ENCODE measurements at places on chromosomes 11 and 22.

GRCh38 chr22:33139937-33140336, 81.8 kb upstream of the SYN3 start:
- DNase-seq = no peak

GRCh38 chr11:32527261-32528175, 56.1 kb upstream of the EIF3M start:
- no peak for DNase-seq

GRCh38 chr11:19995145-19995544, 165.1 kb downstream of the DBX1 start:
- DNase-seq = no peak

- no peak for DNase-seq
Observed at GRCh38 chr11:65803797-65804492, 17.1 kb downstream of the OVOL1 start.

DNA sequence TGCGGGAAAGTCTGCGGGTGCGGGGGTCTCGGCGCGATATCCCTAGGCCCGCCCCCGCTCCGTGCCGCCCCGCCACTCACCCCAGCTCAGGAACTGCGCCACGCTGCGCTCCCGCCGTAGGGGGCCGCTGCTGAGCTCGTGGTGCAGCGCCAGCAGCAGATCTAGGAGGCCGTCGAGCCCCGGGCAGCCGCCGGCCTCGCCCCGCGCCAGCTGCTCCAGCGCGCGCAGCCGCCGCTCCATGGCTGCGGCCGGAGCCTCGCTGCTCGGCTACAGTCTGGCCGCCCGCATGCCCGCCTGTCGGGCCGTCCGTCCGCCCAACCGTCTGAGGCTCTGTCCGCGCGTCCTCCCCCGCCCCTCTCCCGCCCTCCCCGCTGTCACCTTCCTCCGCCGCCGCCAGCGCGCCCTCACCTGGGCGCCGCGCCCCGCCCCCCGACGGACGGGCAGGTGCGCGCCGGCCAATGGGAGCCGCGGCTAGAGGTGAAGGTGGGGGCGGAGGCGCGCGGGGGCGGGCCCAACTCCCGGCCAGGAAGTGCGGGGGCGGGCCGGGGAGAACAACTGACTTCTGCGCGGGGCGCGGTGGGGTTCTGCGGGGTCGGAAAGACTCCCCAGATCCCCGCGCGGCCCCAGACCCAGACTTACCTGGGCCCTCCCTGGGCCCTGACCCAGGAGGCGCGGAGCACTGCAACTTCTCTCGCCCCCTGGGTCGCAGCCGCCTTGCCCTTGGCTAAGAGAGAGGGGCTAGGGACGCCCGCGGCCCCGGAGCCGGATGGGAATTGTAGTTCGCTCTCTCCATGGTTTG, at the start of gene CDC42BPG:
TSS of gene CDC42BPG (minus strand) at position 324 of the 799 bp plus-strand sequence. CDS start at position 240, 84 bp downstream.
- peak; percentile 67 for DNase-seq

GRCh38 chr11:114358716-114359115, 41.6 kb downstream of the C11orf71 start:
- no peak for DNase-seq

GRCh38 chr11:110470716-110471115, 41.0 kb downstream of the FDX1 start:
- DNase-seq = no peak

DNA sequence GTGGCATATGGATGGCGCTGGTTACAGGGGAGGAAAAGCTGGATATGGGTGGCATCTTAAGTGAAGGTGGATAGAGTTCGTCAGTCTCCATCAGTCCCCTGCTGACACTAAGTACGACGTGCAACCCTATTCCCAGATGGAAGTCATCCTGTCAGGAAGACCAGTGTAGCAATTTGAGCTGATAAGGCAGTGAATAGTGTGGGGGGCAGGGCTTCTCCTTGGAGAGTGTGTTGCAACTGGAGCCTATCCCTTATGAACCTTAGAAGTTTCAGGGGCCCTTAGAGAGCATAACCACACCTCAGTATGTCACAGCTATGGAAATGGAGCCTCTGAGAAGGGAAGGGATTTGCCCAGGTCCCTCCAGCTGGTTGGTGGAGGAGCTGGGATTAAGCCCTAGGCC, 36.1 kb upstream of the ANKK1 start:
- DNase-seq = no peak

- no peak for DNase-seq
Observed at GRCh38 chr11:121615501-121615900, 162.7 kb upstream of the SORL1-AS1 start.

- no peak for DNase-seq
Observed at GRCh38 chr22:24772493-24773220, 1.9 kb downstream of the PIWIL3 start.

- no peak for DNase-seq
Observed at GRCh38 chr11:64831411-64831891, 13.0 kb downstream of the CDC42BPG start.

- DNase-seq = no peak
Observed at GRCh38 chr22:21682385-21683175, 16.8 kb downstream of the PPIL2 start.

DNA sequence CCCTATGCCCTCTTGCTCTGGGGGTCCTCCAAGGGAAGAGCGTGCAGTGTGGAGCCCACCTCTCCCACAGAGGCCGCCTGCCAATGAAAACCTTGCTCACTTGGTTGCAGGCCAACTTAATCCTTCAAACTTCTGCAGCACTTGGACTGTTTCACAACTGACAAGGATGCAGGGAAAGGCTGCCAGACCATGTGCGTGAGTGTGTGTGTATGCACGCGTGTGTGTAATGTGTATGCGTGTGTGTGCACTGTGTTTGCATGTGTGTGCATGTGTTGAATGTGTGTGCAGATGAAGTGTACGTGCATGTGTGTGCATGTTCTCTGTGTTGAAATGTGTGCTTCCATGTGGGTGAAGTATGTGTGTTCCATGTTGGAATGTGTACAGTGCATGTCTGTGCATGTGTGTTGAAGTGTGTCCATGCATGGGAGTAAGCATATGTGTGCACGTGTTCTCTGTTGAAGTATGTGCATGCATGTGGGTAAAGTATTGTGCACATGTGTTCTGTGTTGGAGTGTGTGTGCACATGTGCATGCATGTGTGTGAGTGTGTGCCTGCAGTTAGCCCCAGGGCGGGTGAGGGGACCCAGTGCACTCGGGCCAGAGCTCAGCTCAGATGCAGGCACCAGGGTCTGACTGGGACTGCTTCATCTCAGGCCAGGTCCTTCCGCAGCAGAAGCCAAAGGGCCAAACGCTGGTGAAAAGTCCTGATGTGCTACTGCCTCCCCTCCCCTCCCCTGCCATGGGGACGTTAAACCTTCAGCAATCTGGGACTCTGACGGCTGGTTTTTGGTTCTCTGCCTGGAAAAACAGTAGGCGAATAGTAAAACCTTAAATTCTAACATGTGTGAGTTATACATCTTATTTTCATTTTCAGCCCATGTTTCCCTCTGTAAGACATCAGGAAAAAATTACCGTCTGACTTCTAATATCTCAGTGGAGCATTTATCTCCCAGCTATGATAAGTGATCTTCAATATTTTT, 72.0 kb downstream of the FLI1 start:
- DNase-seq = no peak

- DNase-seq = no peak
Observed at GRCh38 chr11:19980388-19980787, 179.9 kb downstream of the DBX1 start.

- DNase-seq = no peak
Observed at GRCh38 chr11:8839306-8839956, 71.6 kb upstream of the AKIP1 start.

DNA sequence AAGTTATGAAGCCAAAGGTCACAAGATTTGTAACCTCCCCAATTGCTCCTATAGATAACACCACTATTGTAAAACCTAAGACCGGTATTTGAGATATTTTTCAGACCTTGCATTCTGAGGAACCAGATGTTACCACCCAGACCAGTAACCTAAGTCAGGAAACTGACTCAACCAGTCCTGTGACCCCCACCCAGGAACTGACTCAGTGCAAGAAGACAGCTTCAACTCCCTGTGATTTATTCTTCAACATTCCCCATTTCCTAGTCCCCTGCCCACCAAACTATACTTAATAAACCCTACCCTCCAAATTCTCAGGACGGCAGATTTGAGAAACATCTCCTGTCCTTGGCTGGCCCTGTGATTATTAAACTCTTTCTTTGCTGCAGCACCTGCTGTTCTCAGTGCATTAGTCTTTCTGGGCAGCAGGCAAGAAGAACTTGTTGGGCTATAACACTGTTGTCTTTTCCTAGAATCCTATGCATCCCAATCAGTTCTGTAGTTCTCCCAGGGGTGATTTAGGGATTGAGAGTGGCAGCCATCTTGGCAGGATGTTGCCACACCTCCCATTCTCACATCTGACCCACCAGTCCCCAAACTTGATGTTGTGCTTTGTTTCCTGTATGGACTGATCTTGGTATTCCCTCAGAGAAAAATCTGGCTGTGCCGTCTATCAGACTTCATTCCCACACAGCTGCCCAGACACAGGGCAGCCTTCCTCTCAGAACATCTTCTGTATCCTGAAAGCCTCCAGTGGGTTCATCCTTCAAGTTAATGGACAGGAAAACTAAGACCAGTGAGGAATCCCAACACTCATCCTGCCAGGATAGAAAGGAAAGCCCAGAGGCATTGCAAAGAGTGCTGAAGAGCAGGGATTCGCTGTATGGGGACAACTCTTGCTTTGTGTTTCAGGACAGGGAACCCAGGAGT, 104.0 kb downstream of the PDE2A start:
- no peak for DNase-seq

- DNase-seq = no peak
Observed at GRCh38 chr11:94212898-94213297, 84.3 kb downstream of the PANX1 start.

DNA sequence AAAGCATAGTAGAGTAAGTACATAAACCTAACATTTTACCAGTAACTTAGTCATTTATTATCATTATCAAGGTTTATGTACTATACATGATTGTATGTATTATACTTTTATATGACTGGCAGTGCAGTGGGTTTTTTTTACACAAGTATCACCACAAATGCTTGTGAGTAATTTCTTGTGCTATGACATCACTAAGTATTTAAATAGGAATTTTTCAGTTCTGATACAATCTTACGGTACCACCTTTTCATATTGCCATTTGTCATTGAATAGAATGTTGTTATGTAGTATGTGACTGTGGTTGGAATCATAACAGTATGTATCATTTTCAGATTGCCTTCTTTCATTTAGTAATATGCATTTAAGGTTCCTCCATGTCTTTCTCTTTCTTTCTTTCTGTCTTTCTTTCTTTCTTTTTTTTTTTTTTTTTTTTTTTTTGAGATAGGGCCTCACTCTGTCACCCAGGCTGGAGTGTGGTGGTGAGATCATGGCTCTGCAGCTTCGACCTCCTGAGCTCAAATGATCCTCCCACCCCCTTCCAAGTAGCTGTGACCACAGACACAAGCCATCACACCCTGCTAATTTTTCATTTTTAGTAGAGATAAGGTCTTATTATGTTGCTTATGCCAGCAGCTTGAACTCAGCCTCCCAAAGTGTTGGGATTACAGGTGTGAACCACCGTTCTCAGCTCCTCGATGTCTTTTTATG, 18.6 kb downstream of the ATM start:
- DNase-seq = peak; percentile 12

DNA sequence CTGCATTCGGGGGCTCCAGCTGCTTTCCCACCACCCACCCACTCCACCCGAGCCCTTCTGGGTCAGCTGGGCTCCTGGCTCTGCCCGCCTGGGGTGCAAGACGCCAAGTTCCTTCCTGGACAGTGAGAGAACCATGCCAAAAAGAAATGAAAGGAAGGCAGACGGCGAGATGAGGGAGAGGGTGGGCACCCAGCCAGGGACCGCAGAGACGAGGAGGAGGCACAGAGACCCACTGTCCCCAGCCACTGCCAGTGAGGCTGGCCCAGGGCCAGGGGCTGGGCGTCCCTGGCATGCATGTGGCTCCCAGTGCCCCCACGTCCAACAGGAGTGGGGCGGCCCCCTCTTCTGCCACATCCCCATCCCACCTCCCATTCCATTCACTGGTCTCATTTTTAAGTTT, 10.8 kb upstream of the CD81 start:
- DNase-seq = no peak

DNA sequence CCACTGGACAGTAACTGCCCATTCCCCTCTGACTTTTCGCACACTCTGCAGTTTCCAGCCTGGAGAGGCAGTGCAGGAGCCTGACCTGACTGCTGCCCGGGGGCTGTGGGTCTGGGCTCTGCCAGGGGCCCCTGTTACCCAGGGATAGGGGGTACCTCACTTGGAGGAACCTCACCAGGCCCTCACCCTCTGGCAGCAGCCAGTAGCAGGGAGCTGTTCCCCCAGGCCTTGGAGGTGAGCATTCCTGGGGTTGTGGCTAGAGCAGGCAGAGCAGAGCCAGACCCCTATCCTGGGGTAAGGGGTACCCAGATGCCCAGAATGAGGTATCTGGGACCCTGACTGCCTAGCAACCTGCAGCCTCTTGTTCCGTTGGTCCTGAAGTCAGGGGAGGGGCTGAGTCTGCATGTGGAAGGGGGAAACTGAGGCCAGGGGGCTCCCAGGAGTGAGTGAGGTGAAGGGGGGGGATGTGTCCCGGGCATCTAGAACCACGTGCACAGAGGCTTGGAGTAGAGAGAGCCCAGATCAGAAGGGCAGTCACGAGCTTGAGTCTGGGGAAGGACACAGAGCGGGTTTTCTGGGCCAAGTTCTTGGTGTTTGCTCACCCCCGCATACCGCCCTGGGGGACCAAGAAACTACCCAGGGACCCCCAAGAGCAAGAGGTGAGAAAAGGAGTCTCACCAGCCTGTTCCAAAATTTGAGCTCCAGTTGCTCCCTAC, 43.9 kb upstream of the ACCSL start:
- no peak for DNase-seq

GRCh38 chr11:124953753-124954589, at the start of gene CCDC15:
Gene CCDC15 (plus strand): TSS chr11:124954202. CDS start chr11:124954733, 531 bp downstream.
- DNase-seq = peak; percentile 96

- DNase-seq = no peak
Observed at GRCh38 chr11:121033635-121034034, 9.7 kb downstream of the TBCEL start.

DNA sequence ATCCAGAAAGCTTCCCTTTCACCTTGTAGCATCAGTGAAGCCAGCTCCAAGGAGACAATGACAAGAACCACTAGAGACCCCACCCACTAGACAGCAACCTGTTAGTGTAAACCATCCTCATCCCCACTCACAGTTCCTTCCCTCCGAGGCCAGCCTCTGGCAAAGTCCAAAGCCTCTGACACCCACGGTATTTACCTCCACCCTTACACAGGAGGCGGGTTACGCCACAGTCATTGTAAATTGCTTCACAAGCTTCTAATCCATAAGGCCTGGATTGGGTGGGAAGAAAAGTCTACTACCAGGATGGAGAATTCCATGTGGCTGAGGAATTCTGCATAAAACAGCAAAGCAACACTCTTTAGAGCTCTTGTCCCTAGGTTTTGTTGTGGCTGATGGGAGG, 287.4 kb downstream of the BUD13 start:
- DNase-seq = no peak
